ENCODE measurements at places on chromosomes 2 and 18.

DNA sequence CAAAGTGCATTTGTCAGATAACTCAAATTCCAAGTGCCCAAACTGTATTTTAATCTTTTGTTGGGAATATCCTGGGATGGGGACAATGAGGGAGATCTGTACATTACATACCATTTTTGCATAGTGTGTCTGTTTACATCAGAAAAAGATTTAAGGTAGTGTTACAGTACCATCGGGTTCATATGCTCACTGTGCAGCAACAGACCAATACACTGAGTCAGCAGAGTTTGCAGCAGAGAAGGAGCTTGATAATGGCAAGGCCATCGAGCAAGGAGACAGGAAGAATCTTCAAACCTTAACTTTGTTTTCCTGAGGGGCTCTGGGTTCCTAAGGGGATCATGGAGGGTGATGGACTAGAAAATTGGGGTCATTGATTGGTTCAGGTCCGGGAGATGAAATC is 399.7 kb downstream of the PARD3B start:
- DNase-seq, result no peak

DNA sequence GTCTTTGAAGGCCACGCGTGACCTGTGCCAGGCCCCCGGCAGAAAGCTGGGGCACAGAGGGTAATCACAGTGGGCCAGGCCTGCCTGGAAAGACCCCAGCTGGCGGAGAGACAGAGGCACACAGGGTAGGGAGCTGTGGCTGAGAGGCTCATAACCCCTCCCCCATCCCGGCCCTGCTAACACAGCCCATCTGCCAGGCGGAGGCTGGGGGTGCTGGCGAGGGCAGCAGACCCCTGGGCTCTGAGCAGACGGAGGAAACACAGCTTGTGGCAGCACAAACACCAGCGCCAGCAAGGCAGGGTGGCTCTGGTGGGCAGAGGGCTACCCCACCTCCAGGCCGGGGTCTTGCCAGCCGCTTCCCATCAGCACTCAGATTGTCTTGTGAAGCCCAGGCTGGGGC is 19.0 kb downstream of the HS6ST1 start:
- no peak for DNase-seq

DNA sequence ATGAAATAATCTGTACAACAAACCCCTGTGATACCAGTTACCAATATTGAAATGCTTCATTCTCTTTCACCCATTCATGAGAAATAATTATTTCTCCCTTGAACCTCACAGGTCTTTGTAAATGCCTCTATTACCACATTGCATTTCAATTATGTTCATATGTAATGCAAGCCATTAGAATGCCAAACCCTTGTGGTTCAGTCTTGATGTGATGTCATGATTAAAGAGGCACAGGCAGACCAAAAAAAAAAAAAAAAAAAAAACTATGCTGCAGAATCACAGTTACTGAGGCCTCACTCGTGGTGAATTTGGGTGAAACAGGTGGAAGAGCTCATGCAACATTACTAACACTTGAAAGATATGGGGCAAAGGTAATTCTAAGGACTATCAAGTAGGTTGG is 9.4 kb upstream of the EPG5 start:
- DNase-seq, result no peak

GRCh38 chr18:7146067-7146466 is 28.5 kb upstream of the LAMA1 start:
- no peak for DNase-seq

GRCh38 chr18:28152354-28152753 is 24.6 kb downstream of the CDH2 start:
- DNase-seq, result no peak

GRCh38 chr2:95356821-95357700 is 45.4 kb upstream of the FAHD2A start:
- DNase-seq, result no peak

DNA sequence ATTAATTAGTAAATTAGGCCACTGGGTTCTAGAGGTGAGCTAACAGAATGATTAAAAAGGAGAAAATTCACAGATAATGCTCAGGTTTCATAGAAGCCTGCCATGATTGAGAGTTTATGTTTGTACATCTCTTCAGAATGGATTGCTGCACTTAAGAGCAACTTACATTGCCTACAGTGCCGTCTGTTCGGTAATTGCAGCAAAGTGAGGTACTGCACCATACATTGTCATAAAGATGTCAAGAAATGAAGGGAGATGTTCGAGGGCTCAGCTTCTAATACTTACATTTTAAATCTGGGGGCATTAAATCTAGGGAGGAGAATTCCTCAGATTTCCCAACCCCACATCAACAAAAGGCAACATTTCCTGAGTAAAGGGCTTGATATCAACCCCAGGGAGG is 976.2 kb upstream of the FANCL start:
- no peak for DNase-seq

- no peak for DNase-seq
Measured at GRCh38 chr2:159071190-159071915, 102.9 kb downstream of the TANC1 start.

DNA sequence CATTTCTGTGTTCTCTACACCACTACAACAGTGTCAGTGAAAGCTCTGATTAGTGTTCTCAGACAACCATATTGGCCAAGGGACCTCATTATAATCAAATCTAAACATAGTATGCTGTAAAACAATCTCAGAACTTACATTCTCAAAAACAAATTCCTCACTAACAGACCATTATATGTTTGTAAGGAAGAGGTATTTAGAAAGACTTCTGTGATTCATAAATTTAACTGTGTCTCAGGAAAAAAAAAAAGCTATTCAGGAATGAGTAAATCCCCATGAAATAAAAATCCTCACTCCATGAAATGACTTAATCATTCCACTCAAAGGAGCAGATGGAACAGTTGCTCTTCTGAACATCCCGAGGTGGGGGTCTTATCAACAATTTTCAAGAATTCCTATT is 413.0 kb downstream of the CDH2 start:
- DNase-seq, result no peak

DNA sequence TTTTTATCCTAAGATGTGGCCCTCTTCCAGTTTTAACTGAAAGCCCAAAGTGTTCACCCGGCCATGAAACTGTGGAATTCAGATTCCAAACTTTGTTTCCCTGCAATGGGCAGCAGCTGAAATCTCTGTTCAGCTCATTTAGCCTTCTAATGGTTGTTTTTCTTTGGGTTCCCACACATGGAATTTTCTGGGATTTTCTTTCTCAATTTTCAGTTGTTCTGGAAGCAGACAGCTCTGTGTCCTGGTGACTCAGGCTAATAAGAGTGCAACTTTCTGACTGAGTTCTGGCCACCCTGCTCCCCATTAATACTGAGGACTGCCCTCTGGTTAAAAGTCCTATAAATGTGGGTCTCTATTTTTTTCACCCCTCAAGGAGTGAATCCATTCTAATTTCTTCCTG is 78.5 kb downstream of the PMS1 start:
- DNase-seq, result no peak

- no peak for DNase-seq
Measured at GRCh38 chr2:101152272-101153076, 1.3 kb upstream of the TBC1D8 start.

GRCh38 chr2:132757676-132758075 is 87.7 kb upstream of the LYPD1 start:
- DNase-seq, result no peak

- no peak for DNase-seq
Measured at GRCh38 chr2:10750610-10751009, 29.2 kb downstream of the ATP6V1C2 start.

DNA sequence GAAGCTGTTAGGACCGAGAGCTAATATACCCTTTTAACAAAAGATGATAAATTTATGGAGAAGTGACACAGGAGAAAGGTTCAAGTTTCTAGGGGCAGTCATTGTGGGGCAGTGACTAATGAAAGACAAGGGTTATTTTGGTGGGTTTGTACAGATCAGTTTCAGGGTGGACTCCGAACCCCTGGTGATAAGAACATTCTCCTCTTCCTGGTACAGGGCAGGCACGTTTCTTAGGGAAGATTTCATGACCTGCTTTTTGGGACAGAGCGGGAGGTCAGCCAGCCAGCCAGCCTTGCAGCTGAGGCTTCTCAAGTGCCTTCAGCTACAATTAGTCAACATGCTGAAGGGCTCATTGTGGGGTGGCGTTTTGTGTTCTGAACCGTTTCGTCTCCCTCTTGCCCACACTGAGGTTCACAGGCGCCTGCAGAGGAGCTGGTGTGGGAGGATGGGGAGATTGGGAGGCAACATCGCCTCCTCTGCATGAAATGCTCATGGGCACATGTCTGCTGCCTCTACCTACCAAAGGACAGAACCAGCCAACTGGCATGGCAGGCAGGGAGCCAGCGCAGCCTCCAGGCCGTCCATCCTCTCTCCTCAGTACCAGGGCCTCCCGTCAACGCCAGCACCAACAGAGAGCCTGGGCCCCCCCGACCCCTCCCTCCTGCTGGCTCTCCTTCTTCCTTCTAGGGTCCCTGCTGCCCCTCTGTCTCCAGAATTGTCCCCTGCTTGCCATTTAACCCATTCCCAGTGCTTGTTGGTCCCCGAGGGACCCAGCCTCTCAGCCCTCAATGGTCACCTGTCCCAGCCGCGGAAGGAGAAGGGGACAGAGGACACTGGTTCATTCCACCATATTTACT is 9.6 kb downstream of the CHMP1B start:
- DNase-seq, result no peak

DNA sequence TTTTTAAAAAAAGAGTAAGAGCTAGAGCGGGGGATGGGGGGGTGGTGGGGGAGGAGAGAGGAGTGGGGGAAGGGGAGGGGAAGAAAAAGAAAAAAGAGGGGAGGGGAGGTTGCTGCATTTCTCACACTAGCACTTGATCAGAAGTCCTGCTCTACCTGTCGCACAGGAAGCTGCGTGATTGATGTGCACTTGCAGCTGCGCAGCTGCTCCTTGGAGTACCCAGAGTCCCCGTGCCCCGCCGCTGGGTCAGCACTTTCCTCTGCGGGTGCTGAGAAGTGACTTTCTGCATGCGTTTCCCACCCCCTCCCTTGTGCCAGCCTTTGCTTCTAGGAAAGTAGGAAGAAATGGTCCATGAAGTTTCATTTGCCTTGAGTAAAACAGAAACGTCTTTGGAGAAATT is 297.3 kb downstream of the ETAA1 start:
- no peak for DNase-seq

- DNase-seq, result no peak
Measured at GRCh38 chr2:105797298-105797819, 52.6 kb downstream of the NCK2 start.

- no peak for DNase-seq
Measured at GRCh38 chr2:47641366-47641765, 141.6 kb upstream of the MSH6 start.

- DNase-seq, result no peak
Measured at GRCh38 chr2:216992056-216992675, 132.3 kb upstream of the TNP1 start.

DNA sequence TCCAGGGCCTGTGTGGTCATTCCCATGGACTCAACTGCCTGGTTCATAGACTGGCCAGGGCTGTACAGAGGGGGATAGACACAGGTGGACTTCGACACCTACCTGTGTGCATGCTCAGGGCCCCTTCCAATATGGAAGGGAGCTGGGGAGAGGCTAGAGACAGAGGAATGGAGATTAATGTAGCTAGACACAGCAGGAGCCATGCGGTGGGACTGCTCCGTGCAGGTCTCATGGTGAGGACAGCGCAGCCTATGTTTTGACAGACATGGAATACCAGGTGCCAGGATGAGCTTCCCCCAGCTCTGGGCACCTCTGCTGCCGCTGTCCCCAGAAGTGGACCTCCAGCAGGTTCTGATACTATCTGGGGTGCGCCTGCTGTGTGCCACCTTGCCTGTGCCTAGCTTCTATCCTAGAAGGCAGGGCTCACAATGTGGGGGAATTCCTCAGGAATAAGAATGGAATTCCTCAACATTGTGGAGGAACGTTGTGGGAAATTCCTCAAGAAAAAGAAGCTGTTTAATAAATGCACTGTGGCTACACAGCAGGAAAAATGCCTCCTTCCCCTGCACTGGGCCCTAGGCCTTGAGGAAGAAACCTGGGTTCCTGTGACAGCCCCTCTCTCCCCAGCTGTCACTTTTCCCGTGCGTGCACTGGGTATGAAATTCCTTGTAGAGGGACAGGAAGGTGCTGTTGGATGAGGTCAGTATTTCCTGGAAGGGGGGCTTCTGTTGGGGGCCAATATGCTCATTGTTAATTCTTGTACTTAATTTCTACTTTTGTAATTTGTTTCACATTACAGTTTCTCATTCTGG is 7.3 kb downstream of the IL1R1 start:
- DNase-seq, result no peak

- no peak for DNase-seq
Measured at GRCh38 chr2:197007716-197008628, 81.5 kb upstream of the PGAP1 start.

- DNase-seq, result no peak
Measured at GRCh38 chr2:79387431-79387830, 125.4 kb upstream of the CTNNA2 start.
